ENCODE measurements at places on chromosomes 16 and 17. TPM values are rescaled to one million over a fixed set of nuclear protein-coding genes. Genes with fewer than 3 reads are reported as not detected.

EXOC3L1 gene
- total RNA-seq, result not detected

TMEM204 gene
- 9.7 TPM for total RNA-seq

IL34 gene
- 25.0 TPM for total RNA-seq

IRX5 gene
- 1.0 TPM for total RNA-seq

Measured in chondrocyte (in vitro differentiated cells).